ENCODE measurements at places on chromosomes 4 and X.

DNA sequence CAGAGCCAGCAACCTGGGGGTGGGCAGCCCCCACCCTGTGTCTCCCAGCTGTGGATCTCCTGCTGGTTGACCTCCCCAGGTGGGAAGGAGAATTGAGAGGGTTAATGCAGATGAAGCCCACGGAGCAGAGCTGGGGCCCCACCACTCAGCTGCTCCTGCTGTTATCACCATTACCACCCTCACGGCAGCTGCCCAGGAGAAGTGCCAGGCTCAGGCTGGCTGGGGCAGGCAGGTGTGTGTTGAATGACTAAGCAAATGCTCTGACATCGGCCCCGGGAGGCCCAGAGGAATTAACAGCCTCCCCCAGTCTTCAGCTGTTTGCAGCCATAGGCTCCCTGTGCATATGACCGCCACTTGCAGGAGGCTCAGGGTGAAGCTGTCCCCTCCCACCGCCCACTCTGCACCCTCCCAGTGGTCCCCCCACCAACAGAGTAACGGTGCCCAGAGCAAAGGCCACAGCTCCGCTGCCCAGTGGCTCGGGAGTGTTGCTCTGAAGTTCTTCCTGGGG is 133.8 kb downstream of the CPZ start:
- no peak for DNase-seq

- DNase-seq = no peak
These were observed 14.3 kb downstream of the SGMS2 start for GRCh38 chr4:107838861-107839565.

DNA sequence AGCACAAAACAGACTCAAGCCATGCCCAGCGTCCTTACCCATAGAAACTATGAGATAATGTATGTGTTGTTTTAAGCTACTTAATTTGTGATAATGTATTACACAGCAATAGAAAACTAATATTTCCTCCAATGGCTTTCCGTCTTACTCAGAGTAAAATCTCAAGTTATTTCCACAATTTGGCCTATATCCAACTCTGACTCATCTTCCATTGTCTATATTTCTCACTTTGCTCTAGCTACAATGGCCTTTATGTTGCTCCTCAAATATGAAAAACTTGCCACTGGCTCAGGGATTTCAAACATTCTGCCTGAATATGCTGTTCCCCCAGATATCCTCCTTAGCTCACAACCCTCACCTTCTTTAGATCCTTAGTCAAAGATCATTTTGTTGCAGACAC is 31.6 kb downstream of the IQCM start:
- DNase-seq = no peak

- no peak for DNase-seq
These were observed 311.6 kb downstream of the FAM133A start for GRCh38 chrX:93985344-93986307.

DNA sequence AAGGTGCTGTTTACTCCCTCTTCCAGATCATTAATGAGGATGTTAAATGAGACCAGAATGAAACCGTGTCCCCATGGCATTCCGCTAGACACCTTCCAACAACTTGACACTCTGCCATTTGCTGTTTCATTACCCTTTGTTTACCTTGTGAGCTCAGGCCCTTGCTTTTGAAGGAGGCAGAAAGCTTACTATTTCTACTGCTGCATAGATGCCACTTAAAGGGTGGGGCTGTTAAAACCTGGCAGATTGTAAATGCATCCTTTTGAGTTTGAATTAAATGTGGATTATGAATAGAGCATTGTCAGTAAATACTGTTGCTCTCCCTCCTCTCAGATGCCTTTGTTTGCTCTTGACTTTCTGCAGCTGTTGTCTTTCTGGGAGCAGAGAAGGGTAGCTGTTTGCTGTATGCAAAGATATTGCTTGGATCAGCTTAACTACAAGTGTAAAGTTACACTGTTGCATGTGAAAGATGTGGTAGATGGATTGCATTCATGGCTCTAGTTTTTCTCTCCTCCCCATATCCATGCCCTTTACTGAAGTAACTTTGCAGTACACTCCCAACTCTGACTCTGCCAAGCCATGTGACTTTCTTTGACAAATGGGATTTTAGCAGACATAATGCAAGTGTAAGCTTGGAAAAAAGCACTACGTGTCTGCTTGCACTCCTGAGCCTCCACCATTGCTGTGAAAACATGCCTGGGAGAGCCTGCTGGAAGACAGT is 75.0 kb upstream of the DHX15 start:
- DNase-seq = no peak

- no peak for DNase-seq
These were observed 320.5 kb upstream of the IGFBP7 start for GRCh38 chr4:57430726-57431125.

DNA sequence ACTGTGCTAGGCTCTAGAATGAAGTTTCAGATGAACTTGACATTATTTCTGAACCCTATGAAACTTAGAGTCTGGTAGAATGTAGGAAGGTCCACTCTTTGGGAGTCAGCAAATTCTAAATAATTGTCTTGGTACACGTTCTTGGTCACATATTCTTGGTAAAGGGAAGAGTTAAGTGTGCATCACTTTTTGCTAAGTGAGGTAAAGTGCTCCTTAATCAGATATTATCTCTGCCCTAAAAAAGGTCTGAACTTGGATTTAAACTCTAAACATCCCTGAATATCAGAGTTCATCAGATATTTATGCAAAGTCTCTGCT is 7.2 kb downstream of the OCIAD2 start:
- DNase-seq = no peak

GRCh38 chrX:21438792-21439191 is 64.6 kb downstream of the CNKSR2 start:
- no peak for DNase-seq

- DNase-seq = no peak
These were observed 461 bp upstream of the SLC9A6 start for GRCh38 chrX:135984791-135985156.

DNA sequence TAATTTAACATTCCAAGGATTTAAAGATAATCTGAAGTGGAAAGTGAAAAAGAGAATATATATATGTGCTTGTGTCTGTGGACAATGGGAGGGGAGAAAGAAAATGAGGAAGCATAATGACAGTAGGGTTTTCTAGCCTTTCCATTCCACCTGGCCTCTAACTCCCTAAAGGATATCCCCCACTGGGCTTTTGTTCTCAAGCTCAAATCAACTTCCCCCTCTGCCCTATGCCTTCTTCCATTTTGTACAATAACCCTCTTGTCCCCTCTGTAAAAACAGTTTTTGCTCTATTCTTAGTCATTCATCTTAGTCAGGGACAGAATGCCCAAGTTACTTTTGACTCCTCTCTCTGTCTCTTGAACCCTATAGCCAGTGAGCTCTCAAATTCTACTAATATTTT is 23.6 kb downstream of the ANTXR2 start:
- DNase-seq = no peak

- DNase-seq = peak; percentile 84
These were observed 28.6 kb downstream of the HADH start for GRCh38 chr4:108018040-108018883.

DNA sequence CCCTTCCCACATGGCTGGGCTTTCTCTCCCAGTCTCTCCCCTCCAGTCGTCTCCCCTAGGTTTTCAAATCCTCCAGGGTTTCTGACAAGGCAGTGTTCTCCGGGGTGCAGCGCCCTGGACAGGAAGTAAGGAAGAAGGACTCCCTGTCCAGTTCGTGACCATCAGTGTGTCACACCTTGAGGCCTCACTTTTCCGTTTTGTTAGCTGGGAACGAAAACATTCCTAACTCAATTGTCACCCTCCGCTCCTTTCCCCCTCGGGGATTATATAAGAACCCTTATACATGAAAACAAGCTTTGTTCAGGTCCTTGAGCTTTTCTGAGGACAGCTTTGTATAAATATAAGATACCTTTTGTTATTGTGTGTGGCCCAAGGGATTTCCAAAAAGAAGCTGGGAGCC is 92.1 kb downstream of the KDR start:
- DNase-seq = no peak

- no peak for DNase-seq
These were observed 190.3 kb downstream of the MAML3 start for GRCh38 chr4:139963708-139964107.

DNA sequence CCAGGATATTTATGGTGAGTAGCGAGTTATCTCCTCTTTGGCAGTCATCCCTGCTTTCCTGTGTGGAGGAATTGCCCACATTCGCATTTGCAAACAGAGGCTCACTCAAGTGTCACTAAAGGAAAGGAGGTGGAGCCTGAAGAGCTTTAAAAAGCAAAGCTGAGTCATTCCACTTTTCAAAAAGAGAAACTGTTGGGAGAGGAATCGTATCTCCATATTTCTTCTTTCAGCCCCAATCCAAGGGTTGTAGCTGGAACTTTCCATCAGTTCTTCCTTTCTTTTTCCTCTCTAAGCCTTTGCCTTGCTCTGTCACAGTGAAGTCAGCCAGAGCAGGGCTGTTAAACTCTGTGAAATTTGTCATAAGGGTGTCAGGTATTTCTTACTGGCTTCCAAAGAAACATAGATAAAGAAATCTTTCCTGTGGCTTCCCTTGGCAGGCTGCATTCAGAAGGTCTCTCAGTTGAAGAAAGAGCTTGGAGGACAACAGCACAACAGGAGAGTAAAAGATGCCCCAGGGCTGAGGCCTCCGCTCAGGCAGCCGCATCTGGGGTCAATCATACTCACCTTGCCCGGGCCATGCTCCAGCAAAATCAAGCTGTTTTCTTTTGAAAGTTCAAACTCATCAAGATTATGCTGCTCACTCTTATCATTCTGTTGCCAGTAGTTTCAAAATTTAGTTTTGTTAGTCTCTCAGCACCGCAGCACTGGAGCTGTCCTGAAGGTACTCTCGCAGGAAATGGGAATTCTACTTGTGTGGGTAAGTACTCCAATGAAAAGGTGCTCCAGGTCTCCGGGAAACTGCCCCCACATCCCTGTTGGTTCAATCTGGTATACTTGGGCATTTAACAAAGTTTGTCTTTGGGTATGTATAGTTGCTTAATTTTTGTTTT is at the start of gene EGF:
TSS of gene EGF (plus strand) at position 178 of the 890 bp plus-strand sequence. CDS start at position 631, 453 bp downstream.
- no peak for DNase-seq

GRCh38 chr4:163620738-163621137 is 126.2 kb downstream of the TMA16 start:
- DNase-seq = no peak

GRCh38 chr4:818106-818921 is 7.6 kb downstream of the CPLX1 start:
- DNase-seq = no peak

DNA sequence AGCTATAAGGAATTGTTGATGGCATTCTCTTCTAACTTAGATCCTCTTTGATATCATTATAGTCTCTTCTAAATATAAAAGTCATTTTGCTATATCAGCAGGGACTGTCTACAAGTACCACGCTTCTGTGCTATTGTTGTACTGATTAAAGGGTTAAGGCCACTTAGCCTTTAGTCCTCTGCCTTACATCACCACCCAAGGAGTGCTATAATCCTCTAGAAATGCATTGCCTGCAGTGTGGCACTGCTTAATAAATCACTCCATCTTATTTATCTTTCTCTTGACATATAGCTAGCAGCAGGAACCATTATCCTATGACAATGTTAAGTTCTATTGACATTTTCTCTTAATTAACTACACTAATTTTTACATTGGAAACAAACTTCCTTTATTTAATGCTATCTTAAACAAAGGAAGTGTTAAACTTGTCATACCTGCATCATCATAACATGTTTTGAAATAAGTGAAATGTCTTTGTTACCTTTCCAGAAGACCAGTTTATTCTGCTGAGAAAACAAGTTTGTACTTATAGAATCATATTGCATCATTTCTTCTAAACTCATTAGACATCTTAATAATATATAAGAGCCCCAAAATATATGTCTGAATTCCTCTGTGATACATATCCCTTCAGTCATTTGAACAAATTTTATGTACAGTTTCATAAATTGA is 360.9 kb upstream of the ATOH1 start:
- DNase-seq = no peak

DNA sequence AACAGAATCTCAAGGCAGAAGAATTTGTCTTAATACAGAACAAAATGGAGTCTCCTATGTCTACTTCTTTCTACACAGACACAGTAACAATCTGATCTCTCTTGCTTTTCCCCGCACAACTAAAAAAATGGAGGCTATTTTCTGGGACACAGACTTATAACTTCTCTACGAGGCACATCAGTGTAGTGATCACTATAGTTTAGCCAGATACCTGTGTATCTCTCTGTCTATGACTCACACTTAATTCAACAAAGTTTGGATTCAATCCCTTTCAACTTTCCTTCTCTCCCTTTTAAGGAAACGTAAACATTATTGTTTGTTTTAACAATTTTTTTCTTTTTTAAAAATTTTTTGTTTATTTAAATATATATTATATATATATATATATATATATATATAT is 29.4 kb downstream of the APELA start:
- DNase-seq = no peak

DNA sequence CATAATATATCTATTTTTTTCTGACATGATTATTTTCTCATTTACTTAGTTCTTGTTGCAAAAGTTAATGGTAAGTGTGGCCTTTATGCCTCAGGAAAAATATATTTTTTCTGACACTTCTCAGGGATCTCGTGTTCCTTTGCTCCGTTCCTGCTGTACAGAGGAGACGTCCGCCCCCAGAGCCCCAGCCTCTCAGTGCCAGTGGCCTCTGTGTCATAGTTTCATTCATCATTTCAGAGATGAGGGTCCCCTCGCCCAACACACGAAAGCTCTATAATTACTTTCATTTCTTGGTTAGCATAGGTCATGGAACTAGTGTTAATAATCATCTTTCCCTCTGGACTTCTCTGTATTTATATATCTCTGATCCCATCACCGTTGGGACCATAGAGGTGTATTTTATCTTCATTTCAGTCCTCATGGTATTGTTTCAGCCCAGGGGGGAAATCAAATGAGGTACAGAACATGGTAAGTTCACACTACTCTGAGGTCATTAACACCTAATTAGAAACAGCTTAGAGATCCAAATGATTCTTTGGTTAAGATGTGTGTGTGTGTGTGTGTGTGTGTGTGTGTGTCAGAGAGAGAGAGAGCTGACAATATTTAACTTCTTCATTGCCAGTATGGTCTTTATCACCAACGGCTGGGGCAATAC is 631.1 kb upstream of the TENM3 start:
- no peak for DNase-seq

- DNase-seq = no peak
These were observed 186.3 kb upstream of the TENM3 start for GRCh38 chr4:182056866-182057265.

GRCh38 chr4:163440040-163440439 is 33.5 kb downstream of the TKTL2 start:
- no peak for DNase-seq

- no peak for DNase-seq
These were observed 12.7 kb downstream of the FGFRL1 start for GRCh38 chr4:1023895-1024740.

GRCh38 chrX:45778616-45779015 is 577.9 kb upstream of the DIPK2B start:
- DNase-seq = no peak

- DNase-seq = no peak
These were observed 17.3 kb downstream of the PARM1 start for GRCh38 chr4:74950200-74950599.

DNA sequence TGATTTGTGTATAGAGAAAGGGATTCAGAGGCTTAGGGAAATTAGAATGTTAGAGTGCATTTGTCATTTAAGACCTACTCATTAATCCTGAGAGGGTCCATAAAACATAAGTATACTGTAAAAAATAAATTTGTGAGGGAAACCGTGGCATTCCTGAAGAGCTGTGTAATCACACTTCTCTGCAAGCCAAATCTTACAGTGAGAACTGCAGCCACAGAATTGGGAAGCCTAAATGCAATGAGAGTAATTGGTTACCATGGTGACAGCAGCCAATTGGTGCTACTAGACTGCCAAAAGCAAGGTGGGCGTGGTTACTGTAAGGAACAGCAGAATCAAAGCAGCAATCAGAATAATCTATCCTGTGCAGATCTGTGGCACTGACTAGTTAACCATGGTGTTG is 345.2 kb upstream of the GRID2 start:
- DNase-seq = no peak

- DNase-seq = no peak
These were observed 369.3 kb downstream of the FBXW7 start for GRCh38 chr4:152166567-152166966.
